ENCODE measurements at places on chromosomes 11 and 22.

DNA sequence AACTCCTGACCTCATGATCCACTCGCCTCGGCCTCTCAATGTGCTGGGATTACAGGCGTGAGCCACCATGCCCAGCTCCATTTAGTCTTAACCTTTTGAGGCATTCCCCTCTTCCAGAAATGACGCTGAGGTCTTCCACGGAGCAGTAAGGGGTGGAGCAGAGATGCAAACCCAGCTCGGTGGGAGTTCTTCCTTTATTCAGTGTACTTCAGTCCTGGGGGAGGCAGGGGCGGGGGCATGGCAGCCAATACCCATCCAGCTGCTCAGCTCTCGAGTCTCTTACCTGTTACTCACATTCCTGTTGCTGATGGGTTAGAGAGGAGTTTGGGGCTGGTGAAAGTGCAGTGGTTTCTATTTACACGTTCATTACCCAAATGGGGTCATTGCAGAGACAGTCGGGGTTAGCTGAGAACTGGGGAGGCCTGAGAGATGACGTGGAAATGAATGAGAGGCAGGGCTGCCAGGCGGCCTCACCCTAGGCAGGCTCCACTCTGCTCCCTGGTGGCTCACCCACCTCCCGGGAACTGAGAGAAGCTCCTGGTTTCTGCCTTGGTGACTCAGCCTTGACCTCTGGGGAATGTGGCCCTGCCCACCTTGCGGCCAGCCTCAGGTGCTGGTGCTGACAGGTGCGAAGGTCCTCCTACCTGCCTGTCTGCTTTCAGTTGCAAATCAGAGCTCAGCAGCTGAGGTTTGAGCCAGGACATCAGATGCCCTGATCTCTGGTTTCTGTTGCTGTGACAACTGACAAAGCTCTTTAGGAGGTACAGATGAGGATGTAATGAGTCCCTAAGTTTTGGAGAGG, 13.4 kb upstream of the ST14 start:
- DNase-seq, result peak; percentile 98

DNA sequence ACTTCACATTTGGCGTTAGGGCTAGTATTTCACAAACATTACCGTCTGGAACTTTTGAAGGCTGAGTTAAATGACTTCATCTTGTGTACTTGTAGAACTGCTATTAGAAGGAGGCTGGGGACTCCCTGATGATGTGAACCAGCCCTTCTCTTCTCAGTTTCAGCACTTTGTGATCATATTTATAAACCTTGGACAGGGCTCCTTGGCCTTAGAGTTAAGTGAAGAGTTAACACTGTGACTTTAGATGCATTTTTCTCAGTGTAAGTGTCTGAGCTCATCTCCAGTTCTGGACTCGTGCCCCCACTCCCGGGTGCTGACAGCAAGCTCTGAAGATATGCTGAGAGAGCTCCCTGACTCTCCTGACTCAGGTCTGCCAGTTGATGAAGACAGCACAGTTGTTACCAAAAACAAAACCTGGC, 8.4 kb downstream of the MIAT start:
- no peak for DNase-seq

GRCh38 chr11:36265793-36266628, 23.2 kb downstream of the COMMD9 start:
- DNase-seq, result peak; percentile 69

GRCh38 chr22:19664406-19664805, 49.9 kb upstream of the SEPTIN5 start:
- no peak for DNase-seq

DNA sequence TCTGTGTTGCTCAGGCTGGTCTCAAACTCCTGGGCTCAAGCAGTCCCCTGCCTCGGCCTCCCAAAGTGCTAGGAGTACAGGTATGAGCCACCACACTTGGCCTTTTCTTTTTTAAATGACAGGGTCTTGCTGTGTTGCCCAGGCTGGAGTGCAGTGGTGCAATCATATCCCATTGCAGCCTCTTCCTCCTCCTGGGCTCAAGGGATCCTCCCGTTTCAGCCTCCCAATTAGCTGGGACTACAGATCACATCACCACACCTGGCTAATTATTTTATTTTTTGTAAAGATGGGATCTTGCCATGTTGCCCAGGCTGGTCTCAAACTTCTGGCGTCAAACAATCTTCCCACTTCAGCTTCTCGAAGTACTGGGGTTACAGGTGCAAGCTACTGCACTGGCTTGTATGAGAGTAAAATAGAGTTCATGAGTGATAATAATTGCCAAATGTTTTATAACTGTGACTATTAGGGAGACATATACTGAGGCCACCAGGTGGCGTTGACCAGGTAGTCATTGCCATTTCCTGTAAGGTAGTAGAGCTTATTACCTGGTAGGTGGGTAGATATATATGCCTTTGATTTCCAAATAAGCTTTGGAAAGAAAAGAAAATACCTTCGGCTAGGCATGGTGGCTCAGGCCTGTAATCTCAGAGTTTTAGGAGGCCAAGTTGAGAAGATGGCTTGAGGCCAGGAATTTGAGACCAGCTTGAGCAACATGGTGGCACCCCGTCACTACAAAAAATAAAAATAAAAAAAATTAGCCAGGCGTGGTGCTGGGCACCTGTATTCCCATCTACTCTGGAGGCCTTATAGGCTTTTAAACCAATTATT, 5.4 kb downstream of the FDX1 start:
- DNase-seq, result peak; percentile 78

DNA sequence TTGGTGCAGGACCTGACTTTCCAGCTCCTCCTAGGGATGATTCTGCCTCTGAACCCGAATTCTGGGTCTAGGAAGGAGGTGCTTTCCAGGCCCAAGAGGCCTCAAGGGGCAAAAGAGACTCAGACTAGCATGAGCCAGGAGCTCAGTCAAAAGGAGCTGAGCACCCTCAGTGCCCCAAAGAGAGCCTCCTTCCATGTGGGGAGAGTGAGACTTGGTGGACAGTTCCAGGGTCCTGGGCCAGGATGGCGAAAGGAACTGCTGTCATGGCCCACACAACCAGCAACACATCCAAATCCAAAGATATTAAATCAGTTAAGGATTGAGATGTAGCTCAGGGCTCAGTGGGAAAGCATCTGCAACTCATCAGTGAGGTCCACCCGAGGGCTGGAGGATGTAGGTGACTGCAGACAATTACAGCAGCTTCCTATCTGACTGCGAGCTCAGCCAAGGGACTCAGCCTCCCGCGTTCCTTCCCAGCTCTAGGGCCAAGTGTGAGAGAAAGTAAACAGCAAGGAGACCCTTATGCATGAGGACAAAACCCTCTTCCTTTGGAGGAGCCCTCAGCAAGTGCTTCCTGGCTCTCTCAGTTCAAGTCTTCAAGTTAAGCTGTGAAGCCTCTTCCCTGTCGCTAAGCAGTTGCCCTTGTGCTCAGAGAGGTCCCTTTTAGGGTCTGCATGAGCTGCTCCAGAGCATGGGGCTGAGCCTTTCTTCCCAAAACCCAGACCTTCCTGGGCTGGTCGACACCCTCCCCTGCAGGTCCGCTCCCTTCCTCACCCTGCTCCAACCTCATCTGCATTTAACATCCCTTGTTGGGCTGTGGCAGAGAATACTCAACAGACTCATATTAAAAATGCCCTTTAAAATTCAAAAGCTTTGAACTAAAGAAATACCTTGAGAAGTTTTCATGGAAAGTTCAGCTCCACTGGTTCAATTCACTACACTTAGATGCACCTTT, 35.8 kb downstream of the C11orf58 start:
- no peak for DNase-seq

- peak; percentile 39 for DNase-seq
These were observed 529.5 kb downstream of the ETS1 start for GRCh38 chr11:128057786-128058395.

- DNase-seq, result no peak
These were observed 29.5 kb downstream of the DIXDC1 start for GRCh38 chr11:111966678-111967077.
